Caki2 (cell line): ENCODE measurements at places on chromosomes 16 and 17.
A peak's percentile ranks its signal among the peaks of the same experiment; 100 is the strongest.

DNA sequence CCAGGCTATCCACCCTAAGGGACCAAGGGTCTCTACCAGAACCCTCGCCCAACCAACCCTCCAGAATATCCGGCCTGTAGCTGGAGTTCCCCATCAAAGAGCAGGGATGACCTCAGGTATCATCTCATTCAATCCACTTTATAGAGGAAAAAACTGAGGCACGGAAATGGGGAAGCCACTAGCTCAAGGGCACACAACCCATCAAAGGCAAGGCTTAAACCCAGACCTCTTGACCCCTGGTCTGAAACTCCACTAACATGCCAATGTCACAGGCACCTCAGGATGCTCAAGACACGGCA lies 1.6 kb downstream of the TBC1D10B start:
- DNase-seq, result no peak

DNA sequence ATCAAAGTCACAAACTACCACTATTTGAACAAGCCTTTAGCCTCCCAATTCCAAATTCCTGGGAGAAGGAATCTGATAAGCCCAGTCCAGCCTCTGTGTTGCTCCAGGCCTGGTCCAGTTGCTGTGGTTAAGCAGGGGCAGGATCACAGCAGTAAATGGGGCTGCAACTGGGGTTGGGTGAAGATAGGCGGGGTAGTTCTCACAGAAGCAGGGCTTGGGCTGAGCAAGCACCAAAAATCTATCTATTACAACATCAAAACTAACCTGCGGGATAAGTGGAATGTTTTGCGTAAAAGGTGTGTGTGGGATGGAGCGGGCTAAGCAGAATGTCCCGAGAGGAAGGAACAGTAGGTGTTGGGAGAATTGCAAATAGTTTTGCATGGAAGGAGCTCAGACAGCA lies 23.0 kb upstream of the RNF135 start:
- DNase-seq, result no peak

DNA sequence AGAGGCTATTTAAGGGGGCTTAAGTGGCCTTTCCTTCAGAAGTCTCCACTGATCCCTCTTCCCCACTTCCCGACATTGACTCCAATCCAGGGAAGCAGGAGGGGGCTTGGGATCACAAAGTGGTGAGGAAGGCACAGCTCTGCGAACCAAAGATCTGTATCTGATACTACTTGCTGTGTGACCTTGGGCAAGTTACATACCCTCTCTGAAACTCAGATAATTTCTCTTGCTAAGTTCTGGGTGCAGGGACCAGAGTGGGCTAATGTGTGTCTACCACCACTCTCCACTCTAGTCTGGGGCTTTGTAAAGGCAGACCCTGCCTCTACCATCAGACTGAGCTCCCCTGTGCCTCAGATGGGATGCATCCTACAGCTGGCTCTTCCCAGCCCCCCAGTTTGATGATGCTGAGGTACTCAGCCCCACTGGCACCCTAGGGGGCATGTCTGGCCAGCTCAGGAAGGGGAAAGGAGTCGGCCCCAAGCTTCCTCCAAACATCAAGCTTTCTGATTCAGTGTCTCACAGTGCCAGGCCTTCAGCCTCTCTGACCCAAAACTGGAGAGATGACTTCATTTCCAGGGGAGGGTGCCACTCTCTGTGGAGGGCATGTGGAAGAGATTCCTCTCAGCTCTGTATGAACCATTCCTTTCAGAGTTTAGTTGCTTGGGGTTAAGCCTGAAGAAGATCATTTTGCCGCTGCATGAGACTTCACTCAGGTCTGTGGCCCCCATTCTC lies 10.9 kb downstream of the DLX4 start:
- no peak for DNase-seq

GRCh38 chr17:61794242-61794641 lies 69.1 kb downstream of the BRIP1 start:
- DNase-seq, result no peak

GRCh38 chr17:80895366-80895765 lies 96.3 kb upstream of the CHMP6 start:
- DNase-seq, result no peak

DNA sequence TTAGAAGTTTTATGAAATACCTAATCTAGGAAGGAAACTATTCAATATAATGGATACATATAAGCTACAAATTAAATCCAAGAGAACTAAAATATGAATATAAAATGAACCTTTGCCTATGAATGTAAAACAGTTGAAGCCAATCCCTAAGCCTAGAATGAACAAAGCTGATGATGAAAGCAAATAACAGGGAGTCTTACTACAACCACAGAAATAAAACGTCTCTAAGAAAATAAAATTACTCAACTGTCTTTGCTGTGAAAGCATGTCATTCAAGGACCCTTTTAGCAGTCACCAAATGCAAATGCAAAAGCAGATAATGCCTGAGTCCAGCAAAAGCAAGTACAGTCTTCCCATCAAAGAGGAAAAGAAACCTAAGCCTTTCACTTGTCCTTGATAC lies 23.0 kb downstream of the FAM222B start:
- no peak for DNase-seq

GRCh38 chr16:1496464-1496863 lies 3.3 kb downstream of the TELO2 start:
- DNase-seq, result no peak

GRCh38 chr17:15269780-15270089 lies 4.6 kb upstream of the PMP22 start:
- no peak for DNase-seq

- no peak for DNase-seq
Measured at GRCh38 chr16:82421851-82422250, 204.9 kb upstream of the CDH13 start.

GRCh38 chr17:41937970-41938954 lies 7.8 kb downstream of the ODAD4 start:
- DNase-seq, result no peak

GRCh38 chr17:50027172-50027880 lies 28.6 kb upstream of the ITGA3 start:
- peak; percentile 96 for DNase-seq

GRCh38 chr17:8421571-8421970 lies 14.1 kb upstream of the NDEL1 start:
- DNase-seq, result no peak

- DNase-seq, result no peak
Measured at GRCh38 chr17:17982801-17983200, 10.1 kb downstream of the DRC3 start.

GRCh38 chr17:72238157-72238673 lies 117.4 kb downstream of the SOX9 start:
- no peak for DNase-seq

DNA sequence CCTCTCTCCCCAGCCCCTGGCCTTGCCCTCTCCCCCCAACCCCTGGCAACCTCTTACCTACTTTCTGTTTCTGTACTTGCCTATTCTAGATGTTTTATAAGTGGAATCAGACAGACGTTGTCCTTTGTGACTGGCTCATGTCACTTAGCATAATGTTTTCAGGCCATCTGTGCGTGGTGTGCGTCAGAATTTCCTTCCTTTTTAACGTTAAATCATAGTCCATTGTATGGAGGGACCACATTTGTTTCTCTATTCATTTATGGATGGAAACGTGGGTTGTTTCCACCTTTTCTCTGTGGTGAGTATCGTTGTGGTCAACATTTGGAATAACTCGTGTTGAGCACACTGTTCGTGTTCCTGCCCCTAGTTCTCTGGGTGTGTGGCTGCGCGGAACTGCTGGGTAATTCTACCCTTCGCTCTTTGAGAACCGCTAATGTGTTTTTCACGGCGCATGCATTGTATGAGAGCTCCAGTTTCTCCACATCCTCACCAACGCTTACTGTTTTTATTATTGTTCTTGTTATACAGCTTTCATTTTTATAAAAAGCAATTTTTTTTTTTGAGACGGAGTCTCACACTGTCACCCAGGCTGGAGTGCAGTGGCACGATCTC lies 26.3 kb downstream of the ACTG1 start:
- DNase-seq, result no peak

DNA sequence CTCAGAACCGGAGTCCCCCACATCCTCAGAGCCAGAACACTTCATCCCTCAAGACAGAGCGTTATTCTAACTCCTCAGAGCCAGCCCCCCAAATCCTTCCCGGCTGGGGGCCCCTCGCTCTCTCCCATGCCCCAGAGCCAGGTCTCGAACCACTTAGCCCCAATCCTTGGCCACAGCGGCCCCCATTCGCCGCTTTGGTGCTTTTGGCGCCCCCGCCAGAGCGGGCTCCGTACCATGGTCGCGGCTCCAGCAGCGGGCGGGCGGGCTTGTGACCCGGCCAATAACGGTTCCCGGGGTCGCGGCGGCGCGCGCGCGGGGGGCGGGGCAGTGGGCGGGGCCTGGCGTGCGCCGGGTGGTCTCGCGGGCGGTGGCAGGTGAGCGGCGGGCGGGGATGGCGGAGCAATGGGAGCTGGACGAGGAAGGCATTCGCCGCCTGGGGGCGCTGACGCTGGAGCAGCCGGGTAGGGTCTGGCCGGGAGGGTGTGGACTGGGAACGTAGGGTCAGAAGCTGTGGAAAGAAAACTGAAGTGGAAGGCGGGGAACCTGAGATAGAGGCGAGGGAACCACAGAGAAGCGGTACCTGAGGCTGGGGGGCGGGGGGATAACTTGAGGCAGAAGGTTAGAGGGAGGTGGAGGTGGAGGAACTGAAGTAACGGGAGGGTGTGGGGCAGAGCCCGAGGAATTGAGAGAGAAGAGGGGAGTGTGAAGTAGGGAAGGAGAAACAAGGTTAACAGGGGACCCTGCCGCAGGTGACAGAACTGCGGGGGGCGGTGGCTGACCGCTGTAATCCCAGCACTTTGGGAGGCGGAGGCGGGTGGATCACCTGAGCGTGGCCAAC lies at the start of the genes KCTD19 and LRRC36:
Gene KCTD19, minus strand, starts transcription at position 270 of the 838 bp plus-strand sequence. Its CDS starts 34 bp downstream, at position 236.
Gene LRRC36, plus strand, starts transcription at position 344 of the 838 bp plus-strand sequence. Its CDS starts 48 bp downstream, at position 392.
- DNase-seq, result peak; percentile 83
